ENCODE measurements at places on chromosomes 3 and 15.

DNA sequence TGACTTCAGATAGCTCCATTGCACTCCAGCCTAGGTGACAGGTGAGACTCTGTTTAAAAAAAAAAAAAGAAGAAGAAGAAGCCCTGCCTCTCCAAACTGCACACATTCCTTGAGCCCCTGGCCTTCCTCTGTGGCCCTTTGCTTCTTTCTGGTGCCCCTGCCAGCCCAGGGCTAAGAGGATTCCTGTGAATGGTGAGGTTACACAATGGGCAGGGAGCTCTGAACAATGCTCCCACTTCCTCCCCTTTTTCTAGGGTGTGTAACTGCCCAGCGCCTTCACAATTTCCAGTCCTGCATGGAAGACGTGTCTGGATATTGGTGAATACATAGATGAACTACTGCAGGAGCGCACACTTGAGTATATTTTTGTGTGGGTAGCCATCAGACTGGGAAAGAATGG lies 3.6 kb upstream of the AMOTL2 start:
- DNase-seq, result no peak

DNA sequence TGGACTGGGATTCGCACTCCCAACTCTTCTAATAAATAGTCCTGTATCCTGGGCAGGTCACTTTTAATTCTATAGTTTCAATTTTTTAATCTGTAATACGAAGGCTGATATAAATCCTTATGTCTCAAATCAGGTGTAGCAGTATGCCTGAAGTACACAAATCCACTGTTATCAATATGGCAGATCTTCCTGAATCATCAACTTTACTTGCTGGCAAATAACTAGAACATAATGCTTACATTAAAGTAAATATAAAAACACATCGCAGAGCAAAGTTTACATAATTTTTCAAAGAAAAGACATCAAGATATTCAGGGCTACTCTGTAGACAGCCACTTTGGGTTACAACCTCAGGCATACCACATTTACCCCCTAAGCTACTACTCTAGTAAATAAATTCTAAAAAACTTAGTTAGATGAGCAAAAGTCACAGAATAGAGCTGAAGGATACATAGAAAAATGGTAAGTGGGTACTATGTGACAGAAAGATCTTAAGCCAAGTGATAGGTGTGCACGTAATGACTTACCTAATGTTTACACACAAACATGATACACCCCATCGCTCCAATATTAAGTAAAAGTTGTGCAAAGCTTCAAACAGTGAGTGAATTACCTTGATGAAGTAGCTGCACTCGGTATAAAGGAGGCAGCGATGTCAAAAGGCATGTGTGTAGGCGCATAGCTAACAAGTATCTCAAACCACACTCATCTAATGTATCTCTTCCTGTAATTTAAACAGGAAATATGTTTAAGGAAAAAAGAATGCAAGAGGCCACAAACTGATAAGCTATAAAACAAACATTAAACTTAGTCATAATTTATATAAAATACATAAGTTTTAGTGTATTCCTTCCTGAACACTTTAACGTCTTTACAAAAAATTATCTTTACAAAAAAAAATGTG lies 127.9 kb downstream of the DMXL2 start:
- no peak for DNase-seq

- DNase-seq, result no peak
These were observed 81.5 kb downstream of the C3orf70 start for GRCh38 chr3:185071287-185071800.

GRCh38 chr3:175456466-175456865 lies 597.3 kb downstream of the NAALADL2 start:
- DNase-seq, result no peak

DNA sequence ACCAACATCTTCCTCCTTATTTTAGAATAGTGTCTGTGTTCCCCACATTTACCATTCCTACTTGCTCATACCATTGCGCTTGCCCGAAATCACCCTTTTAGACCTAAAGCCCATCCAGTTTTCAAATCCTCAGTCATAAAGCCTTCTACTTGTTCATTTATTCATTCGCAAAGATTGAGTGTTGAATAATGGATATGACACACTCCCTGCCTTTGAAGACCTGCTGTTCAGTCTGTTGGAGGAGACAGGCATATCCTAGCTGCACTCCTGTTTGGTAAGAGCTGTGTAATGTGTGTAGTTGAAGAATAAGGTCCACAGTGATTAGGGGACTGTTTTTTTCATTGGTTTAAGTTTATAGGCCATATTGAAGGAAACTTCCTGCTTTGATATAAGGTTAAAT lies 1.7 kb downstream of the CNOT10 start:
- DNase-seq, result no peak

DNA sequence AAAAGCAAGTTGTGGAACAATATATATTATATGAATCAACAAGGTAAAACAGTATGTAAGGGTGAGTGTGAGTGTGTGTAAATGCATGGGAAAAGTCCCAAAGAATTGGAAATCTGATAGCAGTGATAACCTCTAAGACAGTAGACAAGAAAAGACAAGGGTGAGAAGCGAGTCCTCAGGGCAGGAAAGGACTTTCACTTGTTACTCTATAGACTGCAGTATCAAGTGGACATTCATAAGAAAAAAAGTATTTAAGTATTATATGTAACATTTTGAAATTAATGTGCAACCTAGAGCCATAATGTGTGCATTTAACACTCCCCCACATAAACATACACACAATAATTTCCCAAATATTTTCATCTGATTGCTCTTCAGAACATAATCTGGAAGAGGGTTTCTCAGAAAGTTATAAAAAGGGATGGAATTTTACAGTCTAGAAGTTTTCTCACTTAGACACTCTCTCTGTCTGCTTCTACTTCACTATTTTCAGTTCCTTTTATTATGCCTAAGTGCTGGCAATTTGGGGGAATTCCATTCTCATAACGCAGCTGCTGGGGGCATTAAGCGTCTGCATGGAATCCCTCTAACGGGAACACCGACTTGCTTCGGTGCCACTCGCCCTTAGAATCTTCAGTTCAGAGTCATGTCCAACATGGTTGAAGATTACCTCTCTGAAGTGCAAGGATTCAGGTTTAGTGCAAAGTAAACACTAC lies 50.0 kb upstream of the CDIN1 start:
- no peak for DNase-seq

DNA sequence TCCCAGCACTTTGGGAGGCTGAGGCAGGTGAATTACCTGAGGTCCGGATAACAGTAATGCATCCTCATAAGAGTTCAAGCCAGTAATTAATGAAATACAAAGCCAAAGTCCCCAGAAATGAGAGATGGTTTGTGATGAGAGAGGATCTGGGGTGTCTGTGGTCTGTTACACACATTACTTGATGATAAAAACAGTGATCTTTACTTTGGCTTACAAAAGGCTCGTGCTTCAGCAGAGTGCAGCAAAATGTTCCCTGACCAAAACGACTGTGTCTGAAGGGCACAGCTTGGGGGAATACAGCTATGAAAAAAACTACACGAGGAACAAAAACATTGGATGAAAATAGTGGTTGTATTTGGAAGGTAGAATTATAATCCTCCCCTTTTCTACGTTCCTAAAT lies 40.9 kb downstream of the CRTC3 start:
- DNase-seq, result no peak

DNA sequence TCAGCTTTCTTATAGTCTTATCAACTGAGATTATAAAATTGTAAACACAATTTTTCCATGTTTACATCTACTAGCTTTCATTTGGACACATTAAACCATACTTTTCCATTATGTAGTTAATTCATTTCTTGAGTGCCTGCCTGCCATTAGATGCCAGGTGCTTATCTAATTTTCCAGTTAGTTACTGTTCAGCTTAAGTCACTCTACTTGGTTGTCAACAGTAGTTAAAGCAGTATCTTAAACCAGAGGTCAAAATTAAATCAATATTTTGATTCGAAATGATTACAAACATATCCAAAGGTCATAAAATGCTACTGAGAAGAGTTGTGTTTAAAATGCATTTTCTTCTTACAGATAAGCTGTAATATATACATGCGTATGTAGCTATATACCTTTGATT lies 56.2 kb upstream of the UBP1 start:
- no peak for DNase-seq

DNA sequence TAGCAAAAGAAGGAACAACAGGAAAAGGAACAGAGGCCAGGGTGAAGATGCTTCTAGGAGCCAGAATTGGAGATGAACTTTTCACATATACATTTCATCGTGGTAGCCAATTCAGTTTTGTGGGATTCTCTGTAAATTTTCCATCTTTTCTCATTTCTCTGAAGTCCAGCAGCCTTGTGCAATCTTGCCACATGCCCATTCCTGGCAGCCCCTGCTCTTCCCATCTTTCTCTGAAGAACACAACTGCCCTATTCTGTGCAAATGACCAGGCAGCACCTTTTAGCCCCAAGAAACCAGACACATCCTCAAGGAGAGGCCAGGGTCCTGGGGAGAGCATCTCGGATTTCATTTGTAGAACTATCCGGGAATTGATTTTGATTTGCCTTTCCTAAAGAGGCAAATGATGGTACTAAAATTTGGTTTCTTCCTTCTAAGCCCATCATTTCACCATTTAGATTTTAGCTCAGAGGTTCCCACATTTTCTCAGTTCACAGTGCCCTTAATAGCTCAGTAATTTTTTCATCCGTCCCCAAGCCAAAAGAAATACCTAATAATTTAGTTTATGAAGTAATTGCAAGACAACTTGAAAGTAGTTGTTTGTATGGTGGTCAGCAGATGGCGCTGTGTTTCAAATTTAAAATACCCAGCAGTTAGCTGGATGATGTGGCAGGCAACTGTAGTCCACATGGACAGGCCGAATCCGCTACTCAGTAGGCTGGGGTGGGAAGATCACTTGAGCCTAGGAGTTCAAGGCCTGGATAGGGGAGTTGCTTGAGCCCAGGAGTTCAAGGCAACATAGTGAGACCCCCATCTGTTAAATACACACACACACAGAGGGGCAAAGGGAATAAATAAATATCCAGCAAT lies 61.3 kb upstream of the ACKR4 start:
- DNase-seq, result peak; percentile 7

DNA sequence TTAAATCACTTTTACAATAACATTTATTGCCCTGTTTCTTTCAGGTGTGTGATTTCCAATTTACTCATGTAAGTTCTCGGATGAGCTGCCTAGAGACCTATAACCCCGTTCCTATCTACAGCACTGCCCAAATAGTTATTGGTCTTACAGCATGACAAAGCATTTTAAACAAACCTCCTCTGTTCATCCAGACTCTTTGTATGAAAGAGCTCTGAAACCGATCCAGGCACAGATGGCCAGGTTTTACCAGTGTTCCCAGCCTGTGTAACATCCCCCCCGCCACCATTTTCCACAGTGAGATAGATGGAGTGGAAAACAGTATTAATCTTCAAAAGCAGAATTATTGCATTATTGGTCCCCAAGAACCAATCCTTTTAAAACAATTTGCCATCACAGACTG lies 59.0 kb upstream of the SPTSSB start:
- no peak for DNase-seq

DNA sequence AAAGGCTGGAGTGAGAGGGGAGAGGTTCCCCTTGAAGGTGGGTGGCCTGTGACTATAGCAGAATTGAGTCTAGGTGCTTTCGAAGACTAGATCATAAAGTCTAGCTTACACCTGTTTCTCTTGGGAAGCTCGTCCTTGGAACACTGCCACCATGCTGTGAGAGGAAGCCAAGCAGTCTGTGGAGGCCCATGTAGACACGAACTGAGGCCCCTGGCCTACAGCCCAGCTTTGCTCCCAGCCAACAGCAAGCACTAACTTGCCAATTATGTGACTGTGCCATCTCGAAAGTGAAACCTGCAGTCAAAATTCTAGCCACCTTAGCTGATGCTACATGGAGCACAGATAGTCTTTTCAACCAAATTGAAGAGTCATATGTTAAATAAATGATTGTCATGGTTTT lies 190.5 kb upstream of the NECTIN3 start:
- no peak for DNase-seq

DNA sequence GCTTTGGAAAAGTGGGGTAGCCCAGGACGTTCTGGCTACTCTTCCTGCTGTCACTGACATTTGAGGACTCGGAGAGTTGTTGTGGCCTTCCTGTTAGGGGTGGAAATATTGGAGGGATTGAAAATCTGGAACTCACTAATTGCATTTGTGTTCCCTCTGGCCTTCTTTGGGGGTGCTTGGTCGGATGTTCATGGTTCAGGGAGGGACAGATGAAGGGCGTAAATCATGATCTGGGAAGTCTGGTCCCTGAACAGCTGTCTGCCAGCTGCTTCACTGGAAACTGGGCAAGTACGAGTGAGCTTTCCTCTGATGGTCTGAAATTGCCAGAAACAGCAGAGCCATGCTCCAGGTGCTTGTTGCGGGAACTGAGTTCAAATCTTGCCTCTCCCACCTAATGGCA lies 327.8 kb upstream of the C2CD4B start:
- DNase-seq, result no peak

DNA sequence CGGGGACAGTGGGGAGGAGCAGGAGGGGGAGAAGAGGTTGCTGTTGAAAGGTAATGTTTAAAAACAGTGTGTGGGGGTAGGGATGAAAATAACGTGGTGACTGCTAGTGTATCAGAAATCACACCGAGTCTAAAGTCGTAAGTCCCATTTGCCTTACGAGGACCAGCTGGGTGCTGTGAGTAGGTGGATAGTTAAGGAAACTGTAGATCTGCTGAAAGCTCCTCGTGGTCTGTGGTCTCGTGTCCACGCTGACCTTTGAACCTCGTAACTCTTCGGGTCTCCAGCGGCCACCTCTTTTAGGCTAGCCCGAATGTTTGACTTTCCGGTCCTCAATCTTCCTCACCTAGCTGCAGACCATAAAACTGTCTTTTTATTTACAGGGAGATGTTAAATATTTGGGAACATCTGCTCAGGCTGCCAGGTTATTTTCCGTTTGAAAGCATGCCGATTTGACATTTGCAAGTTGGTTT lies 29.3 kb upstream of the ST3GAL6 start:
- no peak for DNase-seq

DNA sequence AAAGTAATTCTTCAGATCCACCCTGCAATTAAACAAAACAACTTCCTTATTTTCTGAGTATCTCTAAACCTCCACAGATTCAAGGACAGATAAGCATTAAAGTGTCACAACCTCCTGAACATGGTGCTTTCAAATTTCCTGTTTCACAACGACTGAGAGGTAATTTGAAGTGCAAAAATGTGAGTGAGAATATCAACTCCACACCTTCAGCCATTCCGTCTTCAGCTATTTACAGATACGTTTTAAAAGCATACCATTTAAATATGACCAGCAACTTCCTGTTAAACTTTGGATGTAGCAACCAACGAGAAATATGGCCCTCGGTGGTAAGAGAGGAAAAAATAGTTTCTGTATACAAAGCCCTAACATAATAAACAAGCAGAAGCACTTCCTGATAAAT lies 32.1 kb upstream of the PCSK6 start:
- DNase-seq, result no peak

GRCh38 chr3:102112704-102113230 lies 263.5 kb downstream of the NFKBIZ start:
- no peak for DNase-seq
